ENCODE measurements at places on chromosomes 16 and 17.

DNA sequence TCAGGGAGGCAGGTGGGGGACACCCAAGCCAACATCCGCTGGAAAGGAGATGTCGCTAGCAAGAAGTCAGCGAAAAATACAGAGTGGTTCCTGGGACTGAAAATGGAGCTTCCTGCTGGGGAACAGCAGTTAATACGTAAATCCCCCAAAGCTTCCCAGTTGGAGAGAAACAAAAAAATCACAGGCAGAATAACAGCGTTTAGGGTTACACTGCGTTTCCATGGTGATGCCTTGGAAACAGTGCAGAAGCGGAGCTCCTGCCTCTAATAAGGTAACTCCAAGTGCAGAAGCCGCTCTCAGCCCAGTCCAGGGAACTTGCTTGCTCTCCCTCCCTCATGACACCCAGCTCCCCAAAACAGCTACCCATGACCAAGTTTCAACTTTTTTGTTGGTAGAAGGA is 73.4 kb downstream of the PLD6 start:
- no peak for DNase-seq

GRCh38 chr17:43517161-43517560 is 29.0 kb downstream of the ETV4 start:
- no peak for DNase-seq

- no peak for DNase-seq
Observed at GRCh38 chr17:15966183-15966878, 21.4 kb downstream of the ADORA2B start.

DNA sequence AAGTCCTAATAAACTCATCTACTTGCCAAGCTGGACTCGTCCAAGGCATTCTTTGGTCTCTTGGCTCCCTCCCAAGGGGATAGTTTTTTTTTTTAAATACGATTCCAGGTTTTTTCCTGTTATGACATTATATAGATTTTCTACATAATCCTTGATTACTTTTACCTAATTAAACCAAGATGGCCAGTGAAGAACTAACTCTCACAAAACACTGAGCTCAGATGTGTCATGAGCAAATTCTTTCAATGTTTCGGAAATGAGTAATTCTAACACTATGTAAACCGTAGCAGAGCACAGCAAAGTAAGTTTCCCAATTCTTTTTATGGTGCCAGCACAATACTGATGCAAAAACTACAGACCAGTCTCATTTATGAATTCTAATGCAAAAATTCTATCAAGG is 1.8 kb downstream of the ZNF23 start:
- DNase-seq, result no peak

DNA sequence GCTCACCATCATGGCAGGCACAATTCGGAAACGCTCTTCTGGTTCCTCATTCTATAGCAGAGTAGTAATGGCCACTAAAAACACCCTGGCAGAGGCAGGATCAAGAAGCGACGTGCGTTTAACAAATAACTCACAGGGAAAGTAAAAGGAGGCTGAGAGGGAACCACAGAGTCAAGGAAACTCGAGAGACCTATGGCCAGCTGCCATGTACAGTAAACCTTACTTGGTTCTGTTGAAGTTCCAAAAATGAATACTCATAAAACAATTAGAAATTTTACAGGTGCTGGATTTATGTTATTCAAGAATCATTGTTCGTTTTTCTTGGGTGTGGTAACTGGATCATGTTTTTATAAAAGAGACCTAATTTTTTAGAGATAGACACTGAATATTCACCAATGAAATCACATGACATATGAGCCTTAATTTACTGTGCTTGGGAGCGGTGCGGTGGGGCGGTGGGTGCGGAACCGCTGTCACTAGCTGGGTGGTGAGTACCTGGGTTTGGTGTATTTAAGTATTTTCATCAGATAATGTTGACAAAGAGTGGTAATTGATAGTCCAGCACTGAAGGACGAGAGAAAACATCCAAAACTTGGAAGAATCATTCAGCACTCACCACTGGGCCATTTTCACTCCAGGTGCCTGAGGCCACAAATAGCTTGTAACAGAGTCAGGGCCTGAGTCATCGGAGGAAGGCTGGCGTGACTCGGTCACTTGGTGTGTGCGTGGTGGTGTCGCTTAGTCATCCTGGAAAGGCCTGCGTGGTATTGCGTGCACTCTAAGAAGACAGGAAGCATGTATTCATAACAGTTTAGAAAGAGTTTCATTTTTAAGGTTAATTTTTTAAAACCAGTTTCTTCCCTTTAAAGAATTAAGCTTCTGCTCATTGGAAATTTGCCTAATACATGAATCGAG is 135.4 kb upstream of the CHMP6 start:
- DNase-seq, result no peak

GRCh38 chr16:89588413-89589109 is 13.0 kb downstream of the CPNE7 start:
- DNase-seq, result no peak

DNA sequence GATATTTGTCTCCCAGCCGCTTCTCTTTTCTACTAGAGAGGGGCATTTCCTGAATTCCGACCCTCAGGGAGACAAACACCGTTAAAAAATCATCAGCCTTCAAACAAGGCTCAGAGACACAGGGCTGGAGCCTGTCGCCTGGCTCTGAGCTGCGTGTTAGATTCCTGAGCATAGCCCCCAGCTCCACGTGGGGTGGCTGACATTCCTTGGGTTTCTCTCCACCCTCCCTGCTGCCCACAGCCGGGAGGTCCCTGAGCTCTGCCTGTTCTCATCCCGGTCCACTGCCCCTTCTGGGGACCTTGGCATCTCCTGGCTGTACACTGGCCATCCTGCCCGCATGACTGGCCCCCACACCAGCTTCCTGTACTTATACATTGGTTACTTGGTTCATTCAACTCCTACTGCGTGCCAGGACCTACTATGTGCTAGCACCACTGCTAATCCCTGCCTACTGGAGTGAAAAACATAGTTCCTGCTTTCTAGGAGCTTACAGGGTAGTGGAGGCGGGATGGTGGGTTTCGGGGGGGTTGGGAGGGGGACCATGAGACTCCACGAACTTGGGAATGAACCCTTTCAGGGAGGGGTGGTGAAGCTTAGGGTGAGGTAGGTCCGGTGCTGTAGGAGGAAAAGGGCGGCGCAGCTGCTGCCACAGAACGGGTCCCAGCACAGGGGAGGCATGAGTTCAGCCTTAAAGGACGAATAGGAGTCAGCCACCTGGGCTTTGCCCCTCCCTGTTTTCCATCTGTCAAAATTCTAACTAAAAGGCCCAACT is 52.1 kb upstream of the TMEM132E start:
- DNase-seq, result no peak

DNA sequence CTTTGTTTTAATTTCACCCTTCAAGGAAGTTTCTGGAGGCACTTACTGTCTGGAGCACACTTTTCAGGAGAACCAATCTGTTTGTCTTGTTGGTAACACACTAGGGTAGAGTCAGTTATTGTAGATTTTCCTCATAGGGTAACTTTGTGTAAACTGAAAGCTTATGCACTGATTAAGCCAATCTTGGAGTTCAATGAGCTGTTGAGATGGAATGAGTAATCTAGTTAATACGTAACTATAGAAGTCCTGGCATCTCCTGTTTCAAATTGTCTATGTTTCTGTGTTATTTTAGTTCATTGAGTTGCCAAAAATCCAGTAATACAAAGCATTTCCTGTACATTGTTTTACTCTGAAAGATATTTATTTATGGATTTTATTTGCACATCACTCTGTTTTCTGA is 111.6 kb upstream of the HAS3 start:
- DNase-seq, result no peak

- DNase-seq, result no peak
Observed at GRCh38 chr16:71257768-71258167, 27.2 kb upstream of the HYDIN start.

DNA sequence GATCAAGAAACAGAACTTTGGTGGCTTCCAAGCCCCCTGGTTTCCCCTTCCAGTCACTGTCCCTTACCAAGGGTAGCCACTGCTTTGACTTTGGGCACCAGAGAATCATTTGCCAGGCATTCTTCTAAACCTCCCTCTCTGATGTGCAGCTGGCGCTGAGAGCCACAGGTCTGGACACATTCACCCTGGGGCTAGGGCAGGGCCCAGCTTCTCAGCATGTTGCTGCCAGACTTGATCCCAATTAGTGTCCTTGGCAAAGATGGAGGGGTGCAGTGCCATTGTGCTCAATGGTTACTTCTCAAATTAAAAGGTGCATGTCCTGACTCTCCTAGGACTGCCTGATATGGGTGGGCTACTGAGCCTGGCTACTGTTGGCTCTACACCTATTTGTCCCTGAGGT is 7.6 kb upstream of the SLC47A2 start:
- DNase-seq, result no peak

DNA sequence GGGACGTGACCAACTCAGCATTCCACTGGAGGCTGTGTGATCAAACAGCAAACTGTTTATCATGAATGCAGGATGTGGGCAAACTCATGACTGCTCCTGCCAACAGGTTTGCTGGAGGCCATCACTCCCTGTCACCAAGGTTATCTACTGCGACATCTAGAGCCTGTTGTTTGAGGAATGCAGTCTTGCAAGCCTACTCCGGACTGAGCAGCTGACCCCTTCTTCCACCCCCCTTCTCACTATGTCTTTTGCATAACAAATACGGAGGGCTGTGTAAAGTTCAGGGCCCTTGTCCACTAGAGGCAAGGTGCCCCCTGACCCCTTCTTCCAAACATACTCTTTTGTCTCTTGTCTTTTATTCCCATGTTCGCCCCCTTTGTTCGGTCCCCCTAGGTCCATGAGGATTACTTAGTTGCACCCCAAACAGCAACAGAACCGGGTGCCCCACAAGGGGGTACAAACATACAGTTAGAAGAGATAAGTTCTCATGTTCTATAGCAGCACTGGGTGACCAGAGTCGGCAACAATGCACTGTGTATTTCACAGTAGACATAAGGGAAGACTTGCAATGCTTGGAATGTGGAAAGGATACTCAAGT is 28.7 kb downstream of the MEAK7 start:
- no peak for DNase-seq

- DNase-seq, result no peak
Observed at GRCh38 chr17:49473900-49474751, 21.0 kb upstream of the NGFR start.

GRCh38 chr17:77385750-77386501 is 245.2 kb downstream of the SEC14L1 start:
- no peak for DNase-seq

DNA sequence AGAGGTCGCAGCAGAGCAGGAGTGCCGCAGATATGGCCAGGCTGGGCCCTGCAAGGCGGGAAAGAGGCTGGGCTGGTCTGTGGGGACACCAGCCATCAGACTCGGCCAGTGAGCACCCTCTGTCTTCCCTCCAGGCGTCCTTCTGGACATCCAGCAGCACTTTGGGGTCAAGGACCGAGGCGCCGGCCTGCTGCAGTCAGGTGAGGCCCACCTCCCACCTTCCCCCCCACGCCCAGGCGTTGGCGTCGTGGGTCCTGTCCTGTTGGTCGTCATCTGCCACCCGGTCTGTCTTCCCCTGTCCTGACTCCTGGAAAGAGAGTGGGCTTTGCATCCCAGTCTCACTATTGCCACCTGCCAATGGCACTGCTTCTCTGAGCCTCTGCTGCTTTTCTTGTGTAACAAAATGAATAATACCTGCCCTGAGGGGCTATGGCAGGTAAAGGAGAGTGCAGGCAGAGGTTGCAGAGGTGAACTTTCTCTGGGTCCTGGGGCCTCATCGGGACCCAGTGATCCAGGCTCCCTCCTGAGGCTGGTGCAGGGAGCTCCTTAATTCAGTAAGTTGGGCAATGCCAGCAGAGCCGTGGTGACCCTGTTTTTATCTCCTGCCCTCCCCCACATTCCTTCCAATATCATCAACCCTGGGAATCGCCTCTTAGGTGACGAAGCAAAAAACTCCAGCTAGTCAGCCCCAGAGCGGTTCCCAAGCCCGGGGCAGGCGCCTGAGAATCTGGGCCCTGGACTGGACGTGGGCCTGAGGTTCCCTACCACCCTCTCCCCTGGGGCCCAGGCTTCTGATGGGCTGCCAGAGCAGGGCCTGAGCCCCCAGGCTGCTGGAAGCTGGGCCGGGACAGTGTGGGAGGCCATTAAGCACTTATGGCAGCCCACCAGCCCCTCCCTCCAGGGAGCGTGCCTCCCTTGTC is 14.7 kb downstream of the SPNS2 start:
- no peak for DNase-seq

GRCh38 chr17:55368706-55369105 is 52.9 kb downstream of the MMD start:
- no peak for DNase-seq

DNA sequence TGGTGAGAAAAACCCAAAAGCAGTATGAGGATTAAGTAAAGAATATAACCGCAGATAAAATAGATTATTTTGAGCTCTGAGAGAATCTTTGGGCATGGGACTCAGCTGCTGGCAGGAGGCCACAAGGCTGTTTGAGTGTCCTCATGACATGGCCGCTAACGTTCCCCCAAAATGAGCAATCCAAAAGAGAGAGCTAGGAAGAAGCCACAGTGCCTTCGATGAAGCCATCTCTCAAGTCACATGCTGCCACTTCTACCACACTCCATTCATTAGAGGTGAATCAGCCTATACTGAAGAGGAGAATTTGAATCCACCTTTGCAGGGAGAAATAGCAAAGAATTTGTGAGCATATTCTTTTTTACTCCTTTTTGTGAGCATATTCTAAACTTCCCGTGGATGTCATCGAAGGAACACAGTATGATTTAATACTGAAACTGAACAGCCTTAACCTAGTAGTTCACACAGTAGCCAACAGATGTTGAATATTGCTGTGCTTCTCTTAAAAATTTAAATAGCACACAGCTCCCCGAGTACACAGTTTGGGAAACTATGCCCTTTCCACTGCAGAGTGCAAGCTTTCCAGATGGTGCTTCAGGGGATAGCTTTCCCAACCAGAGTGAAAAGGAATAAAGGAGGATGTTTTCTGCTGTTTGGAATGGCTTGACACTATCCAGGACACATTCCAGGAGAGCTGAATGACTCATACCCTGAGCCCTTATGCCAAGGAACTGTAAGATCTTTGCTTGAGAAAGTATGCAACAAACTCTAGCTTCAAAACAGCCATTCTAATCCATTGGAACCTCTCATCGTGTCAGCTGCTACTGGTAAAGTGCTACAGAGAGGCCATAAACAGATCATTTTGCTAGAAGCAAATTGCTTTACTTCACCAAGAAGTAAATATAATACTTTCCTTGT is 33.9 kb downstream of the ANKFY1 start:
- DNase-seq, result no peak

DNA sequence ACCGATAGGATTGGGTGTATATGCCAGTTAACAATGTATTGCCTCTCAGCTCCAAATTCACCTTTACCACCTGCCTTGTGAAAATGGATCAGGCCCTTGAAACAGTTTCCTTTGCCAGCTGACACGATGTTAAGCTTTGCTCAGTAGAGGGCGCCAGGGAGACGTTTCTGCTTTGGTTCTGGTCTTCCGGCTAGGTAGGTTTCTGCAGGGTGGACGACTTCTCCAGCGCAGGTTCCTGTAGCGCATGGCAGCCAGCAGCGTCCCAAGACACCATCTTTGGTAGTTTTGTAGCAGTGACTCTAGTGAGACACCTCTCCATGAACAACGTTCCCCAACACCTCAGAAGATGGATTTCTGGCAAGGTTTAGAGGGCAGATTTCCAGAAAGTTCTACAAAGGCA is 24.0 kb downstream of the SYCE1L start:
- no peak for DNase-seq
